ENCODE measurements at places on chromosomes 7 and 10.

GRCh38 chr10:112433136-112433535, 13.6 kb downstream of the ZDHHC6 start:
- DNase-seq: no peak

DNA sequence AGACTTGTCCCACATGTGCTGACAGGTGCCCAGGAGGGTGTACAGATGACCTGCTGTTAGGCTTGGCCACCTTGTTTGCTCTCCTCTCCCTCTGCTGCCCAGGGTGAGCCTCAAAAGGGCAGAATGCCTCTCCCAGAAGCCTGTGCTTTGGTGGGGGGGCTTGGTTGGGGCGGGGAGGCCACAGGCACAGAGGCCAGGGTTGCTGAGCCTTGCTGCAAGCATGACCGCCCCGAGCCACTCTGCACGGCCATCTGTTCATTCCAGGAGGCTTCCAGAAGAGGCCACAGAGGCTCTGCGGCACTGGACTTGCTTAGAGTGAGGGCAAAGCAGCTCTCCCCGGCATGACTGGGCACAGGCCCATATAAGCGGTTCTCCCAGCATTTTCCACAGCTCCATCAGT, 190.8 kb downstream of the GLRX3 start:
- no peak for DNase-seq

DNA sequence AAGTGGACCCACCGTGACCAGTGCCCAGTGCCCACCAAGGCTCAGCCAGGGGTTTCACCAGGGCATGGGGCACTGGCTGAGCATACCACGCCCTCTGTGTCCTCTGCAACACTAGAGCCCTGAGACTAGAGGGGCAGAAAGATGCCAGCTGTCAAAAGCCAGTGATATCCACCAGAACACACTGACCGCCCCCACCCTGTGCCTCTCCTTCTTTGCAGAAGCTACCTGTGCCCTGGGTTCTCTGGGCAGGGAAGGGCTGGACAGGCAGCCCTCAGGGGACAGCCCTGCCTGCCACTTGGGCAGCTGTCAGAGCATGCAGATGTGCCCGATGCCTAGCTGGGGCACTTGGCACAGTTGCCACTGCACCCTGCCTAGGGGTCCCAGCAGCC, 494 bp downstream of the VSIR start:
- peak; percentile 34 for DNase-seq

DNA sequence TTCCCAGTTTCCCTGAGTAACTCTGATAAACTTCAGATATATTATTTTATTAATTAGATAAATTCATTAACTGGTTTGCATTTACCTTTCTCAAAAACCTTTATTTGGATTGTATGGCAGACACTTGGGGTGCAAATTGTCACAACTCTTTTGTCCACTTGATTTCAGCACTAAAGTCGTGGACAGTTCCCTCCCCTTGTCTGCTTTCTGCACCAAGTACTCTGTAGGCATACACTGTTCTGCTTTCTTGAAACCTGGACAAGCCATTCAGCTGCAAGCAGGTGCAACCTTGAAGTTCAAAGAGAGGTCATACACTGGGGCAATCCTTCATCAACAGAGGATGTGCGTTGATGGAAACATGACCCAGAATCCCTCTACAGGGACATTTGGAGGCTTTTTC, 162.9 kb downstream of the ARL5B start:
- DNase-seq: no peak

- no peak for DNase-seq
Measured at GRCh38 chr10:126876456-126876855, 28.8 kb upstream of the DOCK1 start.

DNA sequence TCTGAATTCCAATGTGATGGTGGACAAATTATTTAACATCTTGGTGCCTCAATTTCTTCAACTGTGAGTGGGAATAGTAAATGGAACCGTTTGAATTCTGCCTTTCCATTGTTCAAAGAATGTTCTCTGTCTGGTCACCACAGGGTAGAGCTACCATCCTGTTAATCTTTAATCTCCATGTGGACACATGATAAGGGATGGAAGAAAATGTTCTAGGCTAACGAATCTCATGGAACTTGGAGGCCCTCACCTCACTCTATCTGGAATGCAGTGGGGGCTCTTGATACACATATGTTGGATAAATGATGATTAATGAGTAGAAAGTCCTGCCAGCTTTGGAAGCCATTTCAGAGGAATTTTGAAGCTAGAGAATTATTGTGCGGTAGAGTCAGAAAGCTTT, 118.5 kb upstream of the HABP2 start:
- no peak for DNase-seq

- no peak for DNase-seq
Measured at GRCh38 chr7:118404211-118404610, 179.7 kb downstream of the ANKRD7 start.

GRCh38 chr7:44284216-44284615, 41.2 kb downstream of the CAMK2B start:
- DNase-seq: no peak

GRCh38 chr7:23700046-23700445, 10.0 kb upstream of the STK31 start:
- no peak for DNase-seq

DNA sequence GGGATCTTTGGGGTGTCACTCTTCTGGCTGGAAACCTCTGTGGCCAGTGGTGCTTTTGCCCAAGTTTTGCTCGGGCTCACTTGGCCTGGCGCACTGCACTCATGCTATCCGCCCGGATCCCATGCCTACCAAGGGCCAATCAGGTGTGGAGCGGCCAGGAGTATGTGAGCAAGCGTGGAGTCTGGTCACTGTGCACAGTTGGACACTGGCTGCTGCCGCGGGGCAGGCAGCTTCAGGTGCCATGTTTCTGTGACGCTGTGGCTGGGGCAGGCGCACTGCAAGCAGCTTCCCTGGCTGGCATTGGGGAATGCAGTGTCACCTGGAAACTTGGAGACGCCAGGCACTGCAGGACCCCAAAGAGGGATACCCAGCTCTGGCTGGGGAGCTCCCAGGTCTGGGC, 45.3 kb downstream of the NEUROG3 start:
- DNase-seq: no peak

DNA sequence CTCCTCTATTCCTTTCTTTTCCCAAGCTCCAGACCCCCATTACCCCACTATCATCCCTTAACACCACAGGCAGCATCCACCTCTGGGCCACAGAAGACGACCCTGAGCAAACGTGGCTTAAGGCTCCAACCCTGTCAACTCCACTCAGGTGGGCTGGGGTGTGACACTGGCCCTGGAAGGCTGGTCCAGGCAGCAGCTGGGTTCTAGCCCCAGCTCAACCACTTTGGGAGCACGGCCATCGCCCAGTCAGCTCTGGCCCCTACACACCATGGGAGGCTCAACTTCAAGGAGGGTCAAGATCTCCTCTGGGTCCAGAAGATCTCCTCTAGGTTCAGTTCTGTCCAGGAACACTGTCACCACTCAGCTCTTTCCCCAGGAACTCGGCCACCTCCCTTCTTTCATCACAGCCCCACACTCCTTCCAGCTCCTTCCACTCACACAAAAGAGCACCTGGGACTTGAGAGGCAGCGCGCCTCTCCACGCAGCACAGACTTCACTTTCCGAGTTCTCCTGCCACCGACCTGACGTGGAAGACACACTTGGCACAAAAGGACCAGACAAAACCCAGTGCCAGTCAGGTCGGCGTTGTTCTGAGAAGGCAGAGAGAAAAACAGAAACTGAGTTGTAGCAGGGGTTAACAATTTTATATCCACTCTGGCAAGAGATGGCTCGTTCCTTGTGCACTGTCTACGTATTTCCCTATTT, 84.1 kb downstream of the CTBP2 start:
- no peak for DNase-seq

- no peak for DNase-seq
Measured at GRCh38 chr10:70130878-70131559, 1.6 kb downstream of the AIFM2 start.

DNA sequence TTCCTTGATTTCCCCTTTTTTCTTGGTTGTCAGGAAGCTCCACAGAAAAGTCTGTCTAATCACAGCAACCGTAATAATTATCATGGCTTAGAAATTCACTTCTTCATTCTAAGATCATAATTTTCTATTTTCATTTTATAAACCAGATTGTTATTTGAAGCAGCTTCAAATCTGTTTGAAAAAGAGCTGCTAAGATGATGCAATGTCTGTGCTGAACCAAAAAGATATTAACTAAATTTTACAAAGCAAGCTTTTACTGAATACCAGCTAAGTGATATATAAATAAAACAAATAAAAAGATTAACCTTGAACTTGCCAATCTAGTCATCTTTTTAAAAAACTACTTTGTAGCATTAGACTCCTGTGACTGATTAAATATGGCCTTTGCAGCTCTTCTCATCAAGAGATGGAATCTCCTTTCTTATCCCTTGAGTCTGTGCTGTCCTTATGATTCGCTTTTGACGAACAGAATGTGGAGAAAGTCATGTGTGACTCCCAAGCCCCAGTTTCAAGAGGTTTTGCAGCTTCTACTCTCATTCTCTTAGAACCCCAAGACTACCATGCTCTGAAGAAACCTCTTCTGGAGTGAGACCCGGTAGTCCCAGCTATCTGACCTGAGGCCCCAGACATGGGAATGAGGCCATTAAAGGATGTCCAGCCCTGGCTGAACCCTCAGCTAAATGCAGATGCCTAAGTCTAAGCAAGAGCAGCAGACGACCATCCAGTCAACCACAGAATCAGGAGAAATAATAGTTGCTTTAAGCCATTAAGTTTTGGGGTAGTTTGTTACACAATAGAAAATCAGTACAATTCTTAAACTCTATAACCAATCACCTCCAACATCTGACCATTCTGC, 14.4 kb downstream of the NAMPT start:
- no peak for DNase-seq

DNA sequence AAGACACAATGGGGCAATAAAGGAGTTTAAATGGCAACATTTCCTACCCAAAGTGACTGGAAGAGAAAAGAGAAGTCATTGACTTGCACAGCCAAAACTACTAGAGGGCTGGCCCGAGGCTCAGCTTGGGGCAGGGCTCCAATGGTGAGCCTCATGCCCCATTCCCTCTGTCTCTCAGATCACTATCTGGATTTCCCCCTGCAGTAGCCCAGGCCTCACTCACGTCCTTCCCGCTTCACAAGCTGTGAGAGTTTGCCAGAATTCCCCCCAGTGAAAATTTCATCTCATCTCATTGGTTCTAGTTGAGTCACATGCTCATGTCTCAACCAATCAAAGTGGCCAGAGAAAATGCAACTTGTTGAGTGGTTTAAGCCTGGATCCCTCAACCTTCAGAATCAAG, 181.3 kb downstream of the WDR11 start:
- no peak for DNase-seq

GRCh38 chr7:151813997-151814396, 62.9 kb downstream of the PRKAG2 start:
- DNase-seq: no peak

GRCh38 chr7:106986450-106986977, 58.0 kb upstream of the PRKAR2B start:
- no peak for DNase-seq

GRCh38 chr7:150962553-150963399, 15.3 kb downstream of the KCNH2 start:
- DNase-seq: peak; percentile 75

DNA sequence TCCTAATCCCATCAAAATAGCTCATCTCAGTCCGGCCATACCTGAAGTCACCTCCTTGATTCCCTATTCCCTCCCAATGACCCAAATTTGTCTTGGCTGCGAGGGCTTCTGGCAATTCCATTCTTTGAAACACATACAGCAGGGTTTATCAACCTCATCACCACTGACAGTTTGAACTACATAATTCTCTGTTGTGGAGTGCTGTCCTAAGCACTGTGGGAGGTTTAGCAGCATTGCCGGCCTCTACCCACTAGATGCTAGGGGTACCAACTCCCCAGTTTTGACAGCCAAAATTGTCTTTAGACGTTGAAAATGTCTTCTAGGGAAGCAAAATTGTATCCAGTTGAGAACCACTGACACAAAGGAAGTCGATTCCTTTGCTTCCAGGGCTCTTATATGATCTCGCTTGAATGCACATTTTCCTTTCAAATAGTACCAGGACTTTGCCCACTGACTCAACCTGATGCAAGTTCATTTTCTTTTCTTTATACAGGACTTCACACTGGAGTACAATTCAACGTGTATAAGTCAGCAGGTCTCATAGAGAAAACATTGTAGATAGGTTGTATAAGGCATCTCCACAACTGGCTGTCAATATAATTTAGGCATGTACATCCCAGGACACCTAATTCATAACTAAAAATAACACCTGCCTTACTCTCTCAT, 133.3 kb downstream of the STRA8 start:
- no peak for DNase-seq

DNA sequence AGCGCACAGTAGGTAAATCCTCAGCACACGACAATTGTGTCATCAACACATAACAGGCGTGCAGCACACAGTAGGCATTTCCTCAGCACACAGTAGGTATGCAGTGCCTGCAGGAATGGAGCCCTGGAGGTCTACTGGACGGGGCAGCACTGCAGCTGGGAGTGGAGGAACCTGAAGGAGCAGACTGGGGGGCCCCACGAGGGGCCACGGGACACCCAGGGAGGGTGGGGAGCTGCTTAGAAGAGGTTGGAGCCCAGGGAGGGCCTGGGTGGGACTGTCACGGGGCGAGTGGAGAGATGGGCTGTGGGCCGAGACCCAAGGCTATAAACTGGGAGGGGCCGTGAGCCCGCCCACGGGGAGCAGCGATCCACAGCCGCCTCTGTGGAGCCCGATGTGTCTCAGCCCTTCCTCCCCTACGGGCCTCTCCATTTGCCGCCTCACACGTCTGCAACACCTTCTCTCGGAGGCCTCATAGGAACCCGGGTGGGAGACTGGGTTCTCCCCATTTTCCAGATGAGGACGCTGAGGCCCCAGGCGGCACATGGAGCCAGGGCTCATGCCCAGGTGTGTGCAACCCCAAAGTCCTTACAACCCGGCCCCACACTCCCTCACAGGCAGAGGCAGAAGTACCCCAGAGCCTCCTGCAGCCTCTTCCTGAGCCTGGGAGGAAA, 101.5 kb downstream of the MICALL2 start:
- no peak for DNase-seq

DNA sequence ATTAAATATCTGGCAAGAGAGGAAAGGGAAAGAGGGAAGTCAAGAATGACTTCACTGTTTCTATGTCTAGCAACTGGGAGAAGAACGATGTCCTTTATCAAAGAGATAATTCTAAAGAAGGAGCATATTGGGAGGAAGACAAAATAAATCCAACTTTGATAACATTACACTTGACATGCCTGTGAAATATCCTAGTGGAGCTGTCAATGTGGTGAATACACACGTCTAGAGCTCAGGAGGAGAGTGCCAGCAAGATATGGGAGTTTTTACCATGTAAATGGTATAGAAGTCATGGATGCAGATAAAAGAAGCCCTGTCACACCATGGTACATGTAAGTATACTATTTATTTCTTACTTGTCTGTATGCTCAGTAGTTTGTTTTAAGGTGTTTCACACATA, 356.7 kb downstream of the HPSE2 start:
- DNase-seq: no peak

GRCh38 chr10:30189238-30189580, 129.8 kb upstream of the JCAD start:
- DNase-seq: no peak

- DNase-seq: peak; percentile 79
Measured at GRCh38 chr7:65722361-65722792, 150.5 kb upstream of the VKORC1L1 start.

DNA sequence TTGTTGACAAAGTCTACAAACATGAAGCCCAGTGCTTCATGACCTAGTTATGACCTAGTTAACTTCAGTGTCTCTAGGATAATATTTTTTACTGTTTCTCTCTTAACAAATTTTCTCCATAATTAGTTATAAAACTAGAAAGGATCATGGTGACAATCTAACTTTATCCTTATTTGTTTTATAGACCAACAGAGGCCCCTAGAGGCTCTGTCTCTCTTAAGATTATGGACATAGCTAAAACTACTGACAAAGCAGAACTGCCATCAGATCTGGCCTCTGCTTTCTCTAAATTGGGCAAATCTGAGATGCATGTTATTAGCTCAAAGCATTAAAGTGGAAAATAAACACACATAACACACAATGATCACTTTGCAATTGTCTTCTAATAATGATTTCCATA, 176.0 kb downstream of the CSTF2T start:
- no peak for DNase-seq

Data from CD4-positive, alpha-beta T cell treated with Interleukin-17A for 4 hours (primary cell).